ENCODE measurements at places on chromosomes 1 and 21.

GRCh38 chr1:209335178-209335577 is 248.3 kb upstream of the CAMK1G start:
- DNase-seq: no peak

DNA sequence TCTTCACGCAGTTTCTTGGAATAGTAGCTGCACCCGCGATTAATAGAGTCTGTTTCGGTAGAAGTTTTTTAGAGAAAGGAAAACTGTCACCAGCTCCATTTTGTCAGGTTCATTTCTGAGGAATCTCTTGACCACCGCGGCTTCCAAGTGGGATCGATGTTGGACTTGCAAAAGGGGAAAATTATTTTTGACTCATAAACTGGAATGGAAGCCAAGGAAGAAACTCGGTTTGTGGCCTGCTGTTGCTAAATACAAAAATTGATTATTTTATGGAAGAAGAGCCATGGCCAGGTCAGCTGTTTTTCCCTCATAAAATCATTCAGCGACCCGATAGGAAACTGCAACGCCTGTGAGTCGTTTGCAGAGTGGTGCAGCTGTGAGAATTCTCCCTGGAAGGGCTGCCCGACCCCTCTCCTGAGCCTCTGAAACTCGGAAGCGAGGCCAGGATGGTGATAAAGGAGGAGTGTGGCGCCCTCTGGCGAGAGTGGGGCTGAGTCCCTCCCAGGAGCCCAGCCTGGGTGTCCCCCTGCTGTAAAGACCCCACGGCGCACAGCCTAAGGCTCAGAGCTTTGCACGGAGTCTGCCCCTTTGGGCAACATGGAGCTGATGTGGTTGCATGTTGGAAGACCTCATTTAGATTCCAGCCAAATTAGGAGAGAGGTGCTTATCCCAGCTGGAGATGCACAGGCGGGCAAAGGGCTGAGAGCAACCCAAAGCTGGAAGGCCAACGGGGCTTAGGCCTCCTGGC is 83.6 kb upstream of the SLC25A33 start:
- no peak for DNase-seq

DNA sequence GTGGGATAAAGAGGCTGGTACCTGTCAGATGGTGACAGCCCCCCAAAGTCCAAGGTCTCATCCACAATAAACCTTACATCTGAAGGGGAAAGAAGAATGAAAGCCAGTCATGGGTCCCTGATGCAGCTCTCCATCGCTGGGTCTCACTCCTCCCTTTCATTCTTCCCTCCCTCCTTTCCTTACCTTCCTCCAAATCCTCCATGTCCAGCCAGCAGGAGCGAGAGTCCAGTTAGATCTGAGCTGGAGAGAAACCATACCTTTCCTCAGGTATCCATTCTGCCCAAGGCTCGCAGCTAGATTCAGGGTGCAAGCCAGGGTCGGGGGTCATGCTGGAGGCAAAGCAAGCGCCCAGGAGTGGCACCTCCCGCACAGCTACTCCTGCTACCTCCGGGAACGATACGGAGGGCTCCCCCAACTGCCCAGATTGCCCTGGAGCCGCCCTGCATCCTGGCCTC is 421 bp downstream of the PSRC1 start:
- no peak for DNase-seq

DNA sequence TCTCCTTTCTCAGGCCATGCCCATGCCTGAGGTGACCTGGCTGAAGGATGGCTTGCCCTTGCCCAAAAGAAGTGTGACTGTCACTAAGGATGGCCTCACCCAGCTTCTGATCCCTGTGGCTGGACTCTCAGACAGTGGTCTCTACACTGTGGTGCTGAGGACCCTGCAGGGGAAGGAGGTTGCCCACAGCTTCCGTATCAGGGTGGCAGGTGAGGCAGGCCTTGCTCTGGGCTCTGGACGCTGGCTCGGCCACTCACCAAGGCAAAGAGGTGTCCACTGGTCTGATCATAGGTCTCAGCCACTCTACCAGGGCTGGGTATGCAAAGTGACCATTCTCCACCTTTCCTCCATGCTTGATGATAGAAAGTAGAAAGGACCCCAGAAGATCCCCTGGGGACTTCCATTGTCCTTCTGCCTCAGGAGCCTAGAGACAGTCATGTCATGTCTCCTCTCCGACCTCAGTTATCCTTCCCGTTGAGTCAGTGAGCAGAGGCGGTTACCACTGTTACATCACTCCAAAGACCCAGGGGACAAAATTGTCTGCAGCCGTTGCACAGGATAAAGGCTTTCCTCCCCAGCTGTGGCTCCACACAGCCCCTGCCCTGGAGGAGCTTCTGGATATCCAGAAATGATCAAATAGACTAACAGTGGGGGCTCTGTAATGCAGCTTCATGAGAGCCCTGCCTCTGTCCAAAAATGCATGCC is 34.2 kb downstream of the IGFN1 start:
- DNase-seq: no peak

- DNase-seq: no peak
These were observed 13.5 kb upstream of the BCL10 start for GRCh38 chr1:85289848-85290335.

DNA sequence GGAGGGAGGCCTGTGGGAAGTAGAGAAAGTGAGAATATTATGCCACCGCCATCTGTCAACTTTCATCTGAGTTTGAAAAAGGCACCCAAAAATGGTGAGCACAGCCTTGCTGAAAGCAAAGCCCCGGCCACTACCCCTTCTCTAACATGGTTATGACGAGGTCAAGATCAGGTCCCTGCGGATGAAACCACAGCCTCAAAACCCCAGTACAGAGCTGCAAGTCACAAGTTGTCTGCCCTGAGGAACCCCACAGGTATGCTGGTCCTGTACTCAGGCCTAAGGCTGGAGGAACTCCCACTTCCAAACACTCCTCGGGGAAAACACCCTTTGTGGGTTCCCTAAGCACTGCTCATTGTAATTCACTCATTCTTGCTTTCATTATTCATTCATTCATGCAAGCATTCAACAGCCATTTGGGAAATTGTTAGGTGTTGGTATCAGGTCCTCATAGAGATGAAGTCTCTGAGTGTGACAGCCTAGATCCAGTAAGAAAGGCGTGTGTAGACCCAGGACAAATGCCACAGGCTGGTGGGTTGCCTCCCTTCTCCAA is 216.6 kb upstream of the EDN2 start:
- DNase-seq: no peak

GRCh38 chr1:222097588-222097987 is 355.7 kb upstream of the DUSP10 start:
- no peak for DNase-seq

DNA sequence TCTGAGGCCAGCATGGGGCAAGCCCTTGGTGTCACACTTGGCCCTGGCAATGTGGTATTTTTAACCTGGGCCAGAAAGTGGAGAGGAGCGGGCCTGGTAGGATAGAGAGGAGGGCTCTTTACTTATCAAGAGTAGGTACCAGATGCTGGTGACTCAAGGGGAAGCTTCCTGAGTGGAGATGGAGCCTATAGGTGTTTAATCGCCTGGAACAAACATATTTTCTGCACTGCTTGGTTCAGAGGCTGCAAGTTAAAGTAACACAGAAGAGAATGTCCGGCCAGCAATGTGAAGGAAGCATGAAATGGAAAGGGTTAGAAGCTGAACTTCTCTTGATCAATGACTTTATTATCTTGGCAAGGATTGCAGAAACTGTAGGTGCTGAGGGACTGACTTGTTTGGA is 74.3 kb downstream of the DDR2 start:
- no peak for DNase-seq

DNA sequence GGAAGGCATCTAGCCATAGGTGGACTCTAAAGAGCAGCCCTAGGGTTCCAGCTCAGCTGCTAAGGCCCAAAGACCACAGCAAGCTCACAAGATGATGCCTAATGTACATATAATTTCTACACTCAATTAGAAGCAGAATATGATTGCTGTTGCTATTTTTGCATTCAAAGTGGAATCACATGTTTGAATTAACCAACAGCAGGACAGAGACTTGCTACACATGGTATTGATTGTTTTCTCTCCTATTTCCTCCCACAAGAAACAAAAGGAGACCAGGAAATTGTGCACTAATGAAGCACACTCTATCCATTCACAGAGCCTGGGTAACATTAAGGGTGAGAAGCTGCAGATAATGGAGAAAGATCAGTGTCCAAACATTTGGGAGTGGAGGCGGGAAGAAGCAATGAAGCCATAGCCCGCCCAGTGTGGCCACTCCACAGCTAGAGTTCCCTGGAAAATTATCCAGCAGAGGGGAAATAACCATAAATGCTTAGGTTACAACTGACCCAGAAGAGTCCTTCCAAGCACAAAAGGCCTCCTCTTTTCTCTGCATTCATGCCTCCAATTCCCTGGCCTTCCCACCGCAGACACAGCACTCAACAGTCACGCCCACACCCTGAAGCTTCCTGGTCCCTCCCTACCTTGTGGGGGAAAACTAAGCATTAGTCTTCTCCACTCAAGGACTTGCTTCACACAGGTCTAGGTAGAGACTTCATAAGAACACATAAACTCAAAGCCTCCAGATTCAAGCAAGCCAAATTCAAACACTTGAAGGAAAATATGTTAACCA is 7.5 kb downstream of the CNN3 start:
- no peak for DNase-seq

DNA sequence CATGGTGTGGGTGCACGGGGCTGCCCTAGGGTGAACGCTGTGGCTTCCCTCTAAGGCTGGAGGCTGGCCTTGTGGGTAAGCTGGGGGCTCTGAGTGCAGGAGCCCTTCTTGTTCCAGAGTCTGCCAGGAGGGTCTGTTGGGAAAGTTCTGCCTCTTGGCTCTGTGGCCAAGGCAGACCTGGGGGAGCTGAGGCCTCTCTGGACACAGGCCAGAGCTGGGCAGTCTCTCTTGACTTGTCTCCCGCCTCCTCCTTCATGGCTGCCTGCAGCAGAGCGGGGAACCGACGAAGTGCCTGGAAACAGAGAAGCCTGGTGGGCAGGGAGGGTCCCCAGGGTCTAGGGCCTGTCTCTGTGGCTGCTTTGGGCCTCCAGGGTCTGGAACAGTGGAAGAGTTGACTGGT is 30.3 kb upstream of the PEX10 start:
- DNase-seq: no peak
